ENCODE measurements at places on chromosomes 4 and X.

- DNase-seq, result no peak
Measured at GRCh38 chrX:14084466-14084865, 54.8 kb upstream of the GEMIN8 start.

- no peak for DNase-seq
Measured at GRCh38 chrX:31708116-31708515, 636.3 kb upstream of the FTHL17 start.

GRCh38 chr4:51923343-51923742, 80.4 kb downstream of the DCUN1D4 start:
- no peak for DNase-seq

- no peak for DNase-seq
Measured at GRCh38 chr4:138189206-138189605, 52.9 kb downstream of the SLC7A11 start.

- DNase-seq, result no peak
Measured at GRCh38 chr4:142351958-142352357, 494.1 kb downstream of the INPP4B start.

GRCh38 chrX:136030303-136031191, 45.3 kb downstream of the SLC9A6 start:
- DNase-seq, result peak; percentile 40

DNA sequence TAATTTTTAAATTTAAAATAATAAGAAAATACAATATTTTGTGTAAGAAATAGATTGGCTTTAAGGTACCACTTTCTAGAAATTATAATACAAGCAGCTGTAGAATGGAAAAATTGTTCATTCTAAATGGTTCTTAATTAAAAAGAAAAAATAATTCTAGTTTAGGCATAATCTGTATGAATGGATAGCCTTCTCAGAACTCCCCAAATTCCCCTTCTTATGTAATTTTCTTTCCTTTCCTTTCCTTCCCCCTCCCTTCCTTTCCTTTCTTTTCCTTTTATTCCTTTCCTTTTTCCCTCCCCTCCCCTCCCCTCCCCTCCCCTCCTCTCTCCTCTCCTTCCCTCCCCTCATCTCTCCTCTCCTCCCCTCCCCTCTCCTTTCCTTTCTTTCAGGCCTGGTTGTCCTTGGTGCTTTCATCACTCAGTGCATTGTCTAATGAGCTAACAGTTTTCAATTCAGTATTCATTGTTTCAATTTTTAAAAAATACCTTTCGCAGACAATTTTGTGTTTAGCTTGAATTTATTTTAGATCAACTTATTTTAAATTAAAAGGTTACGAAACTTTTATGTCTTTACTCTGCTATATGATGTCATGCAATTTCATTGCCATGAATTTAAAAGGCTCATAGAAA, 28.8 kb downstream of the LRIT3 start:
- no peak for DNase-seq

DNA sequence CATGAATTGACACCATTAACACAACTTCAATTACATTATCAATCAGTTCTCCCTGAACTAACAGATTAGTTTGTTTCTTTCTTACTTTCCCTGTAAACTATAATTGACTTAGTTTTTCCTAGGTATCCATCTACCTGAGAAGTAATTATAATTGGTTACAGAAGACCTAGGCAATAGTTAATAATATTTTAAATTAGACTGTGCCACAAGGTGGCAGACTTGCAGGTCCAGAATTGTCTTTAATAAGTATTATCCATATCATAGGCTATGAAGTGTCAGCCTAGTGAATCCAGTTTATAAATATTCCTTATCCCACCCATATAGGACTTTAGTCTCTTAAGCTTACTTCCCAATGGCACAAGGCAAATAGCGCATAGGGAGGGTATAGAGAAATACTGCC, 48.9 kb upstream of the FAM47B start:
- DNase-seq, result no peak

- no peak for DNase-seq
Measured at GRCh38 chrX:41602816-41603345, 85.9 kb upstream of the GPR34 start.

GRCh38 chr4:78845472-78845871, 69.3 kb downstream of the BMP2K start:
- no peak for DNase-seq

All from GM04504 (cell line).